ENCODE measurements at places on chromosomes 3 and 15.

DNA sequence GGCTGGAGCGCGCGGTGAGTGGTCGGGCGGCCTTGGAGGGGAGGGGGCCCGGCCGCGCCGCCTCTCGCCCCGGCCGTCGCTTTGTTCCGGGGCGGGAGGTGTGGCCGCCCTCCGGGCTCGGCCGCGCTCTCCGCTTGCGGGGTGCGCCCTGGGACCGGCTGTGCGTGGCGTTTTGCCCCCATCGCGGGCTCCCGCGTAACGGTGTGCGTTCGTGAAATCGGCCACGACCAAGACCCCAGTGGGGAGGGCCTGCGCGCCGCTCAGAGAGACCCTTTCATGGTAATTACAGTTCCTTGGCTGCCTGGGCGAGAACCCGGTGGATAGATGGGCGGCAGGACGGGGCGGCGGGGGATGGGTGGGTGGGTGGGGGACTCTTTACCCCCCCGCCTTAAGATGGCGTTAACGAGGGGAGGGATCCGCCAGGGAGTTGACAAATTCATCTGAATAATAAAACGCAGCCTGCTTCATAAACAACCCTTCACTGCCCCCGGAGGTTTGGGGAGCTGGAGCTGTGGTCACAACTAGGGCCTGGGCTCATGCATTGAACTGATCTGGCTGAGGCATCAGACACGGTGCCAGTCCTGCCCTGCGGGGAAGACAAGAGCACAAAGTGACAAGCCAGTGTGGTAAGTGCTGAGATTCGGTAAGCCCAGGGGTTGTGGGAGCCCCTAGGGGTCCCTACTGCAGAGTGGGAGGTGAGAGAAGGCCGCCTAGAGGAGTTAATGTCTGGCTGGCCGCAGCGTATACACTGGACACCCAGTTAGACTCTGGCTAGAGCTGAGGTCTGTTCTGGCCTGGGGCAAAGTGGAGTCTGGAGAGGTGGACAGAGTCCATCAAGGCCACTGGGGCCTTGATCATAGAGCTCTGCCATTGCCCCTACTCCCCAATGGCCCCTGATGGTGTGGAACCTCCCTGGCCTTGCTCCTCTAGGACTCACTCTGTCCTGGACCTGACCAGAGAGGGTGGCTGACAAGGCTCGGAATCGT is 668 bp downstream of the MRAS start:
- peak overlapping the region; percentile 87 for H3K4me3 ChIP-seq
- H3K36me3 ChIP-seq = no peaks in the 10 kb centered on the region
- H3K27ac ChIP-seq = peak overlapping the region; percentile 89
- DNase-seq = no peak

DNA sequence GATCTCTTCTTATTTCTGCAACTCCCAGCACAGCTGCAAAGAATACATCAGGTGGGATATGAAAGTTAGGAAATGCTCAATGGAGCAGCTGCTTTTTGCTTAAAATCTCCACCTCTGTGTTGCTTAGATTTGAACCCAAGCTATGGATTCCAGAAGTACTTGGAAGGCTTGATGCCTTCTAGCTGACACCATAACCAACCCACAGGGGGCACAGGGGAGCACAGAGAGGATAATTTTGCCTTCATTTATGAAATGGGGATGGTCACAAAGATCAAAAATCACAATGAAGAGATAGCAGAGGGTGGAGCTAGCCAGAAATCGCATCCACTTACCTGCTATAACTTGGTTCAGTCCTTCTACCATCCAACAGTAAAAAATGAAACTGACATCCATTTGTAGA is 75.7 kb downstream of the DUT start:
- no peak overlapping the region for H3K4me3 ChIP-seq
- H3K27me3 ChIP-seq = no peaks in the 10 kb centered on the region
- peaks cover 48% of the 10 kb centered on the region for H3K4me1 ChIP-seq
- H3K36me3 ChIP-seq = peaks cover 9% of the 10 kb centered on the region
- H3K27ac ChIP-seq = no peak overlapping the region

GRCh38 chr15:29682361-29682760 is 139.9 kb downstream of the TJP1 start:
- no peak overlapping the region for H3K4me3 ChIP-seq
- no peaks in the 10 kb centered on the region for H3K36me3 ChIP-seq
- H3K27ac ChIP-seq = no peak overlapping the region
- no peaks in the 10 kb centered on the region for H3K4me1 ChIP-seq
- DNase-seq = no peak

DNA sequence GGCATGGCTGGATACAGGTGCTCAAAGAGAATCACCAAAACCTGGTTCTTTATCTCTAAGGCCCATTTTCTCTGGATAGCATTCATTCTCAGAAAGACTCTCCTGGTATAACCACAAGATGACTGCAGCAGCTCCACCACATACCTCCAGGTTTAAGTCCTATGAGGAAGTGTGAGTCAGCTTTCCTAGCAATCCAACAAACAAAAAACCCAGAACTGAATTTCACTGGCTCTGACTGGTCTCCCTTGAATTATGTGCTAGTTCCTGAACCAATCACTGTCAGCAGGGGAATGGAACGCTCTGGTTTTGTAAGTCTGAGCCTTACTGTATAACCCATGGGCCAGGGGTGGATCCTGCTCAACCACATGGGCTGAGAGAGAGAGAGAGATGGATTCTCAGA is 27.2 kb downstream of the MRPL46 start:
- no peak overlapping the region for H3K4me3 ChIP-seq
- no peaks in the 10 kb centered on the region for H3K36me3 ChIP-seq
- H3K27ac ChIP-seq = no peak overlapping the region
- DNase-seq = no peak
- H3K4me1 ChIP-seq = no peaks in the 10 kb centered on the region

- H3K4me1 ChIP-seq = peaks cover 7% of the 10 kb centered on the region
- H3K27ac ChIP-seq = no peak overlapping the region
- no peak for DNase-seq
- H3K36me3 ChIP-seq = no peaks in the 10 kb centered on the region
- no peak overlapping the region for H3K4me3 ChIP-seq
Measured at GRCh38 chr3:122964811-122965210, 62.8 kb downstream of the SEMA5B start.

GRCh38 chr3:39750712-39751111 is 58.7 kb upstream of the MYRIP start:
- H3K27ac ChIP-seq = no peak overlapping the region
- H3K27me3 ChIP-seq = no peaks in the 10 kb centered on the region
- H3K36me3 ChIP-seq = no peaks in the 10 kb centered on the region
- H3K4me1 ChIP-seq = no peaks in the 10 kb centered on the region

DNA sequence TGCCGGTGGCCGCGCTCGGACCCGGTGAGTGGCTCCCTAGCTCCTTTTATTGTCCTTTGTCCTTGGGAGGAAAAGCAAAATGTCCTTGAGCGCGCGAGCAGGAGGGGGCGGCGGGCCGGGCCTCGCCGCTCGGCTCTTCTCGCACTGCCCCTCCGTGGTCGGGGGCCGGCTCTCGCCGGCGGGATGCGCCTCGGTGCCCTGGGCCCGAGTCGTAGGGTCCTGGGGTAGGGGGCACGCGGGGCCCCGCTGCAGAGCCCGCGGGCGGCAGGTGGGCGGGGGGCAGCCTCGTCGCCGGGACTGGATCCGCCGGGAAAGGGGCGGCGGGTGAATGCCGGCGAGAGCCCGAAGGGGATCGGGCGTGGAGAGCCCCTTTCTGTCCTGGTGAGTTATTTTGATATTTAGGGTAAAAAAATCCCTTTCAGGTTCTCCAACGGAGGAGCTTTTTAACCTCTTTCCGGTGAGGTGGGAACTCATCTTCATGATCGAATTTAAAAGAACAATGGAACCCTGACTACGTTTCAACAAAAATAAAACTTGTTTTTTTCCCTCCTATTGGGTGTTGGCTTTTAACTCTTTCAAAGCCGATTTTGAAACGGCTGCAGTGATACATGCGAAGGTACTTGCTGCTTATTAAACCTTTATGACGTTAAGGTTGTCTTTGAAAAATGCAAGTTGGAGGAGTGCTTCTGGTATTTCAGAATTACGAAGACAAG is 16.8 kb upstream of the CHD2 start:
- H3K27me3 ChIP-seq = no peaks in the 10 kb centered on the region
- peak overlapping the region; percentile 100 for H3K27ac ChIP-seq
- H3K4me1 ChIP-seq = peaks cover 45% of the 10 kb centered on the region

DNA sequence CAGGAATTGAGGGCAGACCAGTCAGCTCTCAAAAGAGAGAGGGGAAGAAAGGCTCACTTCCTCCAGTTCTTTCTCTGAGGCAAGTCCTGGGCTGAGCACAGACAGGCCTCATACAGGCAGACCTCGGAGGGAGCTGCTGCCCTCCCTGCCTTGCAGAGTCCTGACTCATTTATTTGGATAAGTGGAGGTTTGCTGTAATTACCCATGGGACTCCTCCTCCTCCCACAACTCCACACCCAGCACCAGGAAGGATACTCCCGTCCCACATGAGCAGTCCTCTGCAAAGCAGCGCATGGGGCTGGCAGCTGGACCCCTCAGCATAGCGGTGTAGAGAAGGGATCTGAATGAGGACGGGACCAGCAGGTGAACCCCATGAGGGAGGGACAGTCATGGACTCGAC is 13.4 kb upstream of the SCN10A start:
- H3K4me1 ChIP-seq = peaks cover 21% of the 10 kb centered on the region
- H3K27ac ChIP-seq = peak overlapping the region; percentile 54
- H3K27me3 ChIP-seq = no peaks in the 10 kb centered on the region

GRCh38 chr3:44932271-44932670 is 43.7 kb downstream of the ZDHHC3 start:
- H3K4me3 ChIP-seq = no peak overlapping the region
- no peaks in the 10 kb centered on the region for H3K27me3 ChIP-seq
- no peak for DNase-seq
- H3K27ac ChIP-seq = no peak overlapping the region
- H3K4me1 ChIP-seq = no peaks in the 10 kb centered on the region
- H3K36me3 ChIP-seq = peaks cover 28% of the 10 kb centered on the region

DNA sequence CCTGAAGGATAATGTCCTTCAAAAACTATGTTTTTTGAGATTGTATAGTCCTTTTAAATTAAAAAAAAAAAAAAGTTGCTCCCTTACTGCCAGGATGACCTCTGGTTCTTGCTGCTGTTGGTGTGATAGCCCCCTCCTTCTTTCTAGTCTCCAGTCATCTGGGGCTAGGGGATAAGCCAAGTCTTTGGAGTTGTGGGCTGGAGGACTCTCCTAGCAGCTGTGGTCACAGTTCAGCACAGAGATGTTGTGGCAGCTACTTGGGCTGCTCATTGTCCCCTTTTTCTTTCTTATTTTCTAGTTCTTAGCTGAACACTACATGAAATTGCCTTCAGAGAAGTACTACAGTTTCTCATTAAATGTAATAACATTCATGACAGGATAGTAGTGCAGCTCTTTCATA is 39.2 kb upstream of the APH1B start:
- no peaks in the 10 kb centered on the region for H3K27me3 ChIP-seq
- no peaks in the 10 kb centered on the region for H3K36me3 ChIP-seq
- DNase-seq = no peak
- H3K4me1 ChIP-seq = peaks cover 36% of the 10 kb centered on the region
- no peak overlapping the region for H3K4me3 ChIP-seq

GRCh38 chr15:61088675-61089074 is 140.4 kb downstream of the RORA start:
- H3K4me1 ChIP-seq = peaks cover 15% of the 10 kb centered on the region
- H3K36me3 ChIP-seq = no peaks in the 10 kb centered on the region
- DNase-seq = no peak
- H3K27me3 ChIP-seq = no peaks in the 10 kb centered on the region
- H3K4me3 ChIP-seq = no peak overlapping the region
- no peak overlapping the region for H3K27ac ChIP-seq

GRCh38 chr3:128285967-128286321 is 132.7 kb downstream of the EEFSEC start:
- no peaks in the 10 kb centered on the region for H3K27me3 ChIP-seq
- H3K4me3 ChIP-seq = no peak overlapping the region

DNA sequence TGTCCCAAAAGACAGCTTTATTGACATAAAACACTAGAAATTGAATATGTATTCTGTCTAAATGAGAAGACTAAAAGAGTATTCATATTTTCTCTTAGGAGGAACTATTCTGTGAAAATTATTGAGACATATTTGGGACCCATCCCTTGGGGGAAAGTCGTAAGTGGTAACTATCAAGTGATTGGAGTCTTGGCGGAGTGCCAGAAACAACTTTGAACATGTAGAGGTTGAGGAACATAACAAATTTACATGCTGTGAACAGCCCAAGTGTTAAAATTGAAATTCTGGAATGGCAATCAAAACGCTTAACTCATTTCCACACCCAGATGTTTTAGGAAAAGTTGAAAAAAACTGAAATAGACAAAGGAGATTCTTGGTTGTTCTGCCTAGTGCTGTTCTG is 1034.6 kb downstream of the NSUN3 start:
- H3K4me1 ChIP-seq = no peaks in the 10 kb centered on the region
- no peaks in the 10 kb centered on the region for H3K36me3 ChIP-seq
- H3K4me3 ChIP-seq = no peak overlapping the region
- peak; percentile 2 for DNase-seq
- H3K27ac ChIP-seq = no peak overlapping the region

DNA sequence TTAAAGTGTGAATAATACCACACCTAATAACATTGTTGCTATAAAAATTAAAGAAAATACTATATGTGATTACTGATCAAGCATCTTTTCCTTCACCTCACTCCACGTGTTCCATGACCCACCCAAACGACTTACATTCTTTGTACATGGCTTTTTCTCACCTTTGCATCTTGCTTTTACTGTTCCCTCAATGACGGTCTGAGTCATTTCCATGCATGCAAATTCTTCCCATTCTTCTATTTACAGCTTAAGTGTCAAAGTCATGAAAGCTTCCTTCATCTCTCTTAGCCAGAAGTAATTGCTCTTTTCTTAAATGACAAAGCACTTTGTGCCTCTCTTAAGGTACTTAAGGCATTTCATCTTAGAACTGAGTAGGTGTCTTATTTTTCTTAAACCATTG is 64.0 kb downstream of the GREM1 start:
- no peaks in the 10 kb centered on the region for H3K36me3 ChIP-seq
- no peak for DNase-seq
- H3K27ac ChIP-seq = no peak overlapping the region
- no peak overlapping the region for H3K4me3 ChIP-seq
- H3K27me3 ChIP-seq = no peaks in the 10 kb centered on the region

- H3K4me3 ChIP-seq = peak overlapping the region; percentile 92
- peak overlapping the region; percentile 100 for H3K27ac ChIP-seq
- peaks cover 34% of the 10 kb centered on the region for H3K4me1 ChIP-seq
- H3K27me3 ChIP-seq = no peaks in the 10 kb centered on the region
- no peak for DNase-seq
Measured at GRCh38 chr3:49020330-49021212, 1.4 kb upstream of the NDUFAF3 start.

- H3K36me3 ChIP-seq = no peaks in the 10 kb centered on the region
- no peaks in the 10 kb centered on the region for H3K27me3 ChIP-seq
- peak overlapping the region; percentile 94 for H3K27ac ChIP-seq
- H3K4me3 ChIP-seq = peak overlapping the region; percentile 83
- H3K4me1 ChIP-seq = peaks cover 14% of the 10 kb centered on the region
- peak; percentile 8 for DNase-seq
Measured at GRCh38 chr3:195441992-195442572, 738 bp downstream of the ACAP2 start.

DNA sequence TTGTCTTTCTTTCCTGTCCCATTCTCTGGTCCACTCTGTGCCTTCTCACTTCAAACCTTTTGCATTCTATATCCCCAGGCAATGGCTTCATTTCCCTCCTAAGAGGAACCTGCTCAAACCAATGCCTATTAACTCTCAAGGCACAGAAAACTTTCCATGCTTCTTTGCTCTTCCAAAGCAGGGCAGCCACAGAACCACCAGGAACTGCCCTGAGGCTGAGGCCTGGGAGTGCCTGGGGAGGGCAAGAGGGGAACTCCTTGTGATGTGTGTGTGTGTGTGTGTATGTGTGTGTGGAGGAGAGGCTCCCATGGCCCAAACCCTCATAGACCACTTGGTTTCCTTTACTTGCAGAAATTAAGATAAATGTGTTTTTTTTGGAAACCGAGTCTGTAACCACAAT is 14.1 kb upstream of the PGPEP1L start:
- no peak overlapping the region for H3K4me3 ChIP-seq
- H3K36me3 ChIP-seq = no peaks in the 10 kb centered on the region
- H3K27ac ChIP-seq = no peak overlapping the region
- no peak for DNase-seq
